ENCODE measurements at places on chromosomes 7 and 10. TPM values are rescaled to one million over a fixed set of nuclear protein-coding genes. Genes with fewer than 3 reads are reported as not detected.

DNA sequence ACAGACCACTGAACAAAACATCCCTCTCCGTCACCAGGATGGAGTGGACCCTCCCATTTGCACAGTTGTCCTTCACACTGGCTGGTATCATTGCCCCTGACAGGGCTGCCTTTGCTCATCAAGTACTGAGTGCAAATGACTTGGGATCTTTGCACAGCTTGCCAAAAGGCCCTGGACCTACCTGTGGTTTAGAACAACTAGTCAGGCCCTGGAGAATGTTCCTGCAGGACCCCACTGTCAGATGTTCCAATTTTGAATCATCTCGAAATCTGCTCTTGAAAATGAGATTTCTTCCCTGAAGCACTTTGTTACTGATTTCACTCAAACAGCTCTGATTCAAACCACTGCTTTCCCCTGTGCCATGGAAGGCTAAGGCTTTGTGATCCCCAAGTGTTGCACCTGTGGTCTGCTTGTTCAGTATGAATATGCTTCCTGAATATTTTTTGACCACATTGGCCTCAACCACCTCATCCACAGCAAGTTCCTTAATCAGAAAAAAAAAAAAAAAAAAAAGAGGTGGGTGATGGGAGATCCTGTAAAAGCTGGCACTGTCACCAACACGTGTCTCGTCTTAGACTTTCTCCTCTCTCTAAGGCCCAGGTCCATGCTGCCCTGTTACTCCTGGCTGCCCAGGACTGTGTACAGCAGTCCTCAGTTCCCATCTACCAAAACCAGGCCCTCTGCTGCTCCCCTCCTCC, 2.7 kb upstream of the AOAH start:
- peaks cover 19% of the 10 kb centered on the region for H3K36me3 ChIP-seq
- H3K27me3 ChIP-seq: no peaks in the 10 kb centered on the region
- peaks cover 60% of the 10 kb centered on the region for H3K4me1 ChIP-seq

DNA sequence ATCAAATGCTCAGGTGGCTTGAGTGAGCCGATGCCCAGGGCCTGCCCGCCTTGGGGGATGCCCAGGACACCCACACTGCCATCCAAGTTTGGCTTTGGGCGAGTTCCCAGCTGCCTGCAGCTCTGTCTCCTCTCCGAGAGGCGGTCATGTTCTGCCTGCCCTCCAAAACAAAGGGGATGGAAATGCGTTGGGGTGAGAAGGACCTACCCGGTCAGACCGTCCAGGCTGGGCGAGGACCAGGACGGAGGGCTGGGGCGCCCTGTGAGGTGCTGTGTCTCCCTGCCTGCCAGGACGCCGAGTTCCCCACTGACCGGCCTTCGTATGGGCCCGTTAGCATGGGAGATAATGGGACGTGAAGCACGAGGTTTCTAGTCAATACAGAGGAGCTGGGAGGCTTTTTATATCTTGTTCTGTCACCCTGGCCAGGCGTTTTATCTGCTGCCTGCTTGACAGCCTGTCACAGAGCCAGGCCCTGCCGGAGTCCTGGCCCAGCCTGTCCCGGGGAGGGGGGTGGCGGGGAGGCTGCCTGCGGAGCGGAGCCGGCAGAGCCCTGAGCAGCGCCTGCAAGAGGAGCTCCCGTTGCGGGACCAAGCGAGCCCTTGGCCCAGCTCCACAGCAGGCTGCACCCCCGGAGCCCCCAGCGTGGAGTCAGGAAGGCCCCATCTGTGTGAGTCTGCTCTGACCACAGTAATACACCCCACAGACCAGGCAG, 22.0 kb upstream of the ELFN1 start:
- H3K4me3 ChIP-seq: no peak overlapping the region
- peaks cover 13% of the 10 kb centered on the region for H3K27me3 ChIP-seq
- no peaks in the 10 kb centered on the region for H3K4me1 ChIP-seq
- no peaks in the 10 kb centered on the region for H3K36me3 ChIP-seq

GRCh38 chr10:31064348-31064747, 32.7 kb upstream of the ZNF438 start:
- DNase-seq: no peak
- H3K27me3 ChIP-seq: peaks cover 6% of the 10 kb centered on the region
- H3K4me3 ChIP-seq: no peak overlapping the region
- no peaks in the 10 kb centered on the region for H3K36me3 ChIP-seq
- H3K27ac ChIP-seq: no peak overlapping the region
- no peaks in the 10 kb centered on the region for H3K4me1 ChIP-seq

DNA sequence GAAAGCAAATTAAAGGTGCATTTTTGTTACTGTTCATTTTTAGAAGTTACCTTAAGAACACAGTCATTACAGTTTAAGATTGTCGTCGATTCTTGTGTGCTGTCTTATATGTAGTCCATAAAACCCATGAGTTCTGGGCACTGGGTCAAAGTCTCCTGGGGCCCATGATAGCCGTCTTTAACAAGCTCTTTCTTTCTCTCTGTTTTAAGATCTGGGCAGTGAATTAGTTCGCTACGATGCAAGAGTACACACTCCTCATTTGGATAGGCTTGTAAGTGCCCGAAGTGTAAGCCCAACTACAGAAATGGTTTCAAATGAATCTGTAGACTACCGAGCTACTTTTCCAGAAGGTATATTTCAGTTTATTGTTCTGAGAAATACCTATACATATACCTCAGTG, 90.7 kb upstream of the CAPZA2 start:
- no peak for DNase-seq
- H3K4me3 ChIP-seq: no peak overlapping the region
- H3K36me3 ChIP-seq: no peaks in the 10 kb centered on the region
- H3K27me3 ChIP-seq: peaks cover 39% of the 10 kb centered on the region
- no peak overlapping the region for H3K27ac ChIP-seq

DNA sequence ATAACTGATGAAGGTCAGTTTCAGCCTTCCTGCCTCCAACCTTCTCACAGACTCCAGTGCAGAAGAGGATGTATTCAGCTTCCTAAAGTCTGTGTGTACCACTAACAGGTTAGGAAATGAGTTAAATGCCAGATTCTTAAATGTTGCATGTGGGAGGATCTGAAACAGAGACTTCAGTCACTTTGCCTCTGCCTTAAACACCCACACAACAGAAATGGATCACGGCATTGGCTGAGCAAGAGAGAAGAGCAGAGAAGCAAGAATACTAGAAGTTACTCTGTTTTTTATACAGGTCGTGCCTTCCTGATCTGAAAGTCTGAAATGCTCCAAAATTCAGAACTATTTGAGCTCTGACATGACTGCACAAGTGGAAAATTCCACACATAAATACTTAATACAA, 98.9 kb upstream of the ARHGAP21 start:
- peaks cover 3% of the 10 kb centered on the region for H3K36me3 ChIP-seq
- DNase-seq: peak; percentile 38
- H3K4me3 ChIP-seq: no peak overlapping the region
- H3K4me1 ChIP-seq: peaks cover 38% of the 10 kb centered on the region
- H3K27ac ChIP-seq: no peak overlapping the region
- no peaks in the 10 kb centered on the region for H3K27me3 ChIP-seq

- H3K36me3 ChIP-seq: no peaks in the 10 kb centered on the region
- H3K4me3 ChIP-seq: no peak overlapping the region
- no peak for DNase-seq
- H3K4me1 ChIP-seq: no peaks in the 10 kb centered on the region
- peaks cover 3% of the 10 kb centered on the region for H3K27me3 ChIP-seq
- no peak overlapping the region for H3K27ac ChIP-seq
Observed at GRCh38 chr7:92992483-92992882, 125.3 kb downstream of the SAMD9 start.

- no peaks in the 10 kb centered on the region for H3K27me3 ChIP-seq
- H3K27ac ChIP-seq: no peak overlapping the region
- no peaks in the 10 kb centered on the region for H3K4me1 ChIP-seq
- H3K36me3 ChIP-seq: no peaks in the 10 kb centered on the region
Observed at GRCh38 chr7:31497516-31497915, 16.4 kb upstream of the ITPRID1 start.

- peaks cover 5% of the 10 kb centered on the region for H3K36me3 ChIP-seq
- no peak for DNase-seq
- no peaks in the 10 kb centered on the region for H3K4me1 ChIP-seq
Observed at GRCh38 chr10:7810443-7810842, 7.9 kb upstream of the TAF3 start.

DNA sequence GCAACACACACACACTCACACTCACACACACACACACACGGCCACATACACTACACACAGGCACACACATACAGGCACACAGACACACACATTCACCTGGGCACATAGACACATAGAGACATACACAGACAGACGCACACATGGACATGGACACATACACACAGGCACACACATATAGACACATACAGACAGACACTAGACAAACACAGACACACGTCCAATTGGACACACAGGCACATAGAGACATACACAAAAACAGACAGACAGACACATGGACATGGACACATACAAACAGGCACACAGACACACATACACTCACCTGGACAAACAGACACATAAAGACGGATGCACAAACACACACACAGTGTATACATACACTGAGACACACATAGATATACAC, 21.7 kb upstream of the ACTR3B start:
- no peak overlapping the region for H3K4me3 ChIP-seq
- no peaks in the 10 kb centered on the region for H3K4me1 ChIP-seq
- H3K27ac ChIP-seq: no peak overlapping the region
- peaks cover 5% of the 10 kb centered on the region for H3K27me3 ChIP-seq
- H3K36me3 ChIP-seq: no peaks in the 10 kb centered on the region

DNA sequence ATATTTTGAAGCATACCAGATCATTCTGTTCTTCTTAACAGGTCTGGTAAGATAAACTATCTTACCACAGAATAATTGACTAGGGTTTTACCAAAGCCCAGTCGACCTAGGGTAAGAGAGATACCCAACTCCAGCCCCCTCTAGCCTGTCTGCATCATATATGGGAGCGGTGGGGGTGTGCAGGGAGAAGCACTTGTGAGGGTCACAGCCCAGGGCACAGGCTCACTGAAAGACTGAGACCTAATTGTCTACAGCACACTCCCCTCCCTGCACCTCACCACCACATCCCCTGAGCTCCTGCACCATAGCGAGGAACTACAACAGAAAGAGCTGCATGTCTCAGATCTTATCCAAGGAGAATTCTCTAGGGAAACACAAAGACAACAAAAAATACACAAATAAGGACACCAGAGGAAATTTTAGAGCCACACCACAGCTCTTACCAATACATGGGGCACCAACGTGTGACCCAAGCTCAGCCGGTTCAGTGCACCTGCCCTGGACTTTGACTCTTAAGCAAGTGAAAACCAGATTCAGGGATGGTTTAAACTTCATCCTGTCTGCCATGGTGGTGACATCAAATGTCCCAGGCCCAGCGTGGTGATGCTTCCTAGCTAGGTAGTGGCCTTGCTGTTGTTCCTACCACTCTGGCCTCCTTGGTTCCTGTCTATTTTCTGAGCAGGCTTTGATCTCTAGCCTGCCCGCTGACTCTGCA, 150.8 kb downstream of the HERPUD2 start:
- no peaks in the 10 kb centered on the region for H3K4me1 ChIP-seq
- no peaks in the 10 kb centered on the region for H3K36me3 ChIP-seq
- H3K4me3 ChIP-seq: no peak overlapping the region
- peaks cover 2% of the 10 kb centered on the region for H3K27me3 ChIP-seq
- no peak for DNase-seq

- peaks cover 35% of the 10 kb centered on the region for H3K4me1 ChIP-seq
- H3K27ac ChIP-seq: peak overlapping the region; percentile 8
- H3K27me3 ChIP-seq: no peaks in the 10 kb centered on the region
- DNase-seq: no peak
Observed at GRCh38 chr10:17214971-17215781, 12.9 kb upstream of the VIM start.

DNA sequence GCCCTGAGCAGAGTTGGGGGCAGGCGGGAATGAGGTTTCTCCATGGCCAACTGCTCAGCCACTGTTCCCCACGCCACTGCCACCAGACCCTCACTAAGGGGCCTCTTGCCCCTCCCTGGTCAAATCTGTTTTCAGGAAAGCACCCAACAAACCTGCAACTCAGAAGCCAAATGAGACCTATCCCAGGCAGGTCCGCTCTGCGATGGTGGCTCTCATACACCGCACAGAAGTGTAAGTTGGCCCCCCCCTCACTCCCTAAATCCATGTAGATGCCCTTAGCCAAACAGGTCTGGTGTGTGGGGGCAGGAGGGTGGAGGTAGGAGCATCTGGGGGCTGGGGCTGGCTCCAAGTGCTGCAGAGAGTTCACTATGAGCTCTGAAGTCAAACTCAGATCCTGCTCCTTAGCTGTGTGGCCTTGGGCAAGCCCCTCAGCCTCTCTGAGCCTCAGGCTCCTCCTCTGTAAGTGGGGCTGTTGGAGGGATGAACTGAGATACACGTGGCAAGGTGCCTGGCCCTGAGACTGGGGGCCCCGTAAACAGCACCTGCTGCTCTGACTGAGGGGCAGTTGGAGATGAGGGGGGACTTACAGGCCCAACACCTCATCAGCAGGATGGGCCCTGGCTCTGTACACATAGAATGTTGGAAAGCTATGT, 1.1 kb downstream of the MMRN2 start:
- H3K4me1 ChIP-seq: no peaks in the 10 kb centered on the region
- no peak for DNase-seq
- H3K4me3 ChIP-seq: no peak overlapping the region
- H3K27me3 ChIP-seq: no peaks in the 10 kb centered on the region
- H3K27ac ChIP-seq: no peak overlapping the region
- no peaks in the 10 kb centered on the region for H3K36me3 ChIP-seq

DNA sequence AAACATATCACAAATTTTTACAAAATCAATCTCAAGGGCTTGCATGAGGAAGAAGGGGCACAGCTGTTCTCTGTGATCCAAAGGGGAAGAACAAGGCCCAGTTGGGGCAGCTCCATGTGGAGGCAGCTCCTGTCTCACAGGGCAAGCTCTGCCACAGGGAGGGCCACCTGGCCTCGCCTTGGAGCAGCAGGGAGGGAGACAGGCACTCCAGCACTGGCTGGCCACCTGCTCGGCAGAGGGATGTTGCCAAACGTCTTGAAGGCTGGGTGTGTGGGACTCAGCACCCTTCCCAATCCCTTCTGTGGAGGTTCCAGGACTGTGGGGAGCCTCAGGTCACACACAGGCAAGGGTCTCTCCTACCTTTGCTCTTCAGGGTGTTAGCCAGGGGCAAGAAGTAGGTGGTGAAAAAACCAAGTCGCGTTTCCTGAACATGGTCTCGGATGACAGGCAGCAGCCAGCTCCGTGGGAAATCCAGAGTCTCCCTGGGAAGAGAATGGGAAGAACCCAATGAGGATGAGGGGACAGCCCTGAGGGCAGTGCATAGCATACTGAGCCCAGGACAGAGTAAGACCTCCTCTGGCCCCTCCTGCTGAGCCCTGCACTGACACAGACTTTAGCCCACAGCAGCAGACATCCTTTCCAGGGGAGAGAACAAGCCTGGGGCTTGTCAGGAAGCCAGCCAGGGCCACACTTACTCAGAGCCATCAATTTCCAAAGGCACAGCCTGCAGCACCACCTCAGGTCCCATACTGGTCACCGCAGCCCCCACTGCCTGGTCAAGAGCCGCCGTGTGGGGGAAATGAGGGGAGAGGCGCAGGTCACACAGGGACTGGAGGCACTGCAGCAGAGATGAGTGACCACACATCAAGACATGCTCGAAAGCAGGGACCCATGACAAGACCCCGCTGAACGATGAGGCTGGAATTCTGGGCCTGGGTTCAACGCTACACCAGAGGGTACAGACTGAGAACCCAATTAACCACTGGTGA, 21.9 kb downstream of the RRP12 start:
- no peak overlapping the region for H3K27ac ChIP-seq
- no peak overlapping the region for H3K4me3 ChIP-seq
- H3K36me3 ChIP-seq: peaks cover 7% of the 10 kb centered on the region
- H3K27me3 ChIP-seq: no peaks in the 10 kb centered on the region
- DNase-seq: no peak

CYP2C8 gene
- total RNA-seq: 0.12 TPM

CALML3 gene
- total RNA-seq: not detected
